ENCODE measurements at places on chromosomes 1 and 21. TPM values are rescaled to one million over a fixed set of nuclear protein-coding genes. Genes with fewer than 3 reads are reported as not detected.

The PDZK1IP1 gene
- polyA plus RNA-seq: 1.7 TPM

The NBPF10 gene
- polyA plus RNA-seq: 1.3 TPM

The CDK18 gene
- 18.9 TPM for polyA plus RNA-seq

The FGR gene
- polyA plus RNA-seq: 4.8 TPM

The IL23R gene
- polyA plus RNA-seq: 0.10 TPM

The CD2 gene
- polyA plus RNA-seq: 0.50 TPM

The PCAT6 gene
- polyA plus RNA-seq: 1.4 TPM

The SLC44A5 gene
- 1.0 TPM for polyA plus RNA-seq

The DDAH1 gene
- polyA plus RNA-seq: 74.1 TPM

The DHDDS gene
- 36.3 TPM for polyA plus RNA-seq

- peak; percentile 49 for DNase-seq
Measured at GRCh38 chr1:64745181-64745985, 508 bp downstream of the RAVER2 start.

DNA sequence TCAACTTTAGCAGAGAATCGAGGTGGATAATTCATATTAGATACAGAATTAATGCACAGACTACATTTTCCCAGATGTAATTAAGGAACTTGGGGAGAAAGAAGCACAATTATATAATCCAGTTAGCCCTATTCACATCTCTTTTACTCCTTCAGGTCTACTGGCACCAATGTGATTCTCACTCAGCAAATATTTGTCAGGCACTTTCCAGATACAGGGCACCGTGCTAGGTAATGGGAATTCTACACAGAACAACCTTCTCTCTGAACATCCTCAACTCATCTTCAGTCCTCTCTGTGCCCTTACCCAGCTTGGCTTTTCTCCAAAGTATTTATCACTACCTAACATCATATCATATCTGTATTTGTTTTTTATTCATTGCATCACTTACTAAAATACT, 15.6 kb upstream of the PROX1 start:
- no peak for DNase-seq

GRCh38 chr1:172697534-172698002, 38.7 kb downstream of the FASLG start:
- no peak for DNase-seq

GRCh38 chr1:84269306-84269705, 32.2 kb upstream of the SAMD13 start:
- no peak for DNase-seq

DNA sequence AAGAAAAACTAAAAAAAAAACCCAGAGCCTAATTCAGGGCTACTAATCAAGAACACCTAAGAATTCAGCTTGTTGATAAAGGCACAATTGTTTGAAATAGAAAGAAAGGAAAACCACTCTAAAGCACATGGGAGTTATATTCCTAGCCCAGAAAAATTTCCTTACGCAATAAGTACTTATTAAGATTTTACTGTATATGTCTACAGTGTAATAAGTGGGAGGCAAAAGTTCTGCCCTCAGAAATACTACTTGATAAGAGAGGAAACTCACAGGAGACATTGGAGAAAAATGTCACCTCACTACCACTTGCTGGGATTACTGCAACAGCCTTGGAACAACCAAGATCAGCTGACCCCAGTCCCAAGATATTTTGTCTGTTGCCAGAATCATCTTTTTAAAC, 66.1 kb downstream of the IARS2 start:
- DNase-seq: no peak

GRCh38 chr1:158255656-158256055, 1.4 kb downstream of the CD1A start:
- no peak for DNase-seq

DNA sequence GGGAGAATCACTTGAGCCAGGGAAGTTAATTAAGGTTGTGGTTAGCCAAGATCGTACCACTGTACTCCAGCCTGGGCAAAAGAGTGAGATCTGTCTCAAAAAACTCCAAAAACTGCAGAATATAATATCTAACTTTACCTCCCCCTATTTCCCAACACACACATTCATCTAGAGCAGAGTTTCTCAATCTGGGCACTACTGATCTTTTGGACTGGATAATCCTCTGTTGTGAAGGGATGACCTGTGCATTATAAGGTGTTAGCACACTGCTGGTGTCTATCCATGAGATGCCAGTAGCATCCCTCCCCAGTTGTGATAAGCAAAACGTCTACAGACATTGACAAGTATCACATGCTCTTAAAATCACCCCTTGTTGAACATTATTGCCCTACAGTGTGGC, 61.8 kb downstream of the RGS13 start:
- DNase-seq: no peak

DNA sequence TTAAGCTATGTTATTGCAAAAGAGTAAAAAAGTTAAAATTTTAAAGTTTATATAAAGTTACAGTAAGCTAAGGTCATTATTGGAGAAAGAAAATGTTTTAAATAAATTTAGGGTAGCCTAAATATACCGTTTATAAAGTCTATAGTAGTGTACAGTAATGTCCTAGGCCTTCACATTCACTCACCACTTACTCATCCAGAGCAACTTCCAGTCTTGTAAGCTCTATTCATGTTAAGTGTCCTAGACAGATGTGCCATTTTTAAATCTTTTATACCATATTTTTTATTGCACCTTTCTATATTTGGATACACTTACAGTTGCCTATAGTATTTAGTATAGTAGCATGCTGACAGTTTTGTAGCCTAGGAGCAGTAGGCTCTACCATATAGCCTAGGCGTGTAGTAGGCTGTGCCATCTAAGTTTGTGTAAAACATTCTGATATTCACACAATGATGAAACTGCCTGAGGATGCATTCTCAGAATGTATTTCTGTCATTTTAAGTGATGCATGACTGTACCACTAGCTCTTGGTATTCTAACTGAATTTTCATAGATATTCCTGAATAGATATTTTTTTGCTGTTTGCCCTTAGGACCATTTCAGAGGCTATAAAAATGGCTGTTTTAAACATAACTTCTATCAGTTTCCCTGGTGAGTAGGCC, 26.8 kb downstream of the PPP2R5A start:
- no peak for DNase-seq

- no peak for DNase-seq
Measured at GRCh38 chr1:971751-972506, 5.6 kb downstream of the PLEKHN1 start.

DNA sequence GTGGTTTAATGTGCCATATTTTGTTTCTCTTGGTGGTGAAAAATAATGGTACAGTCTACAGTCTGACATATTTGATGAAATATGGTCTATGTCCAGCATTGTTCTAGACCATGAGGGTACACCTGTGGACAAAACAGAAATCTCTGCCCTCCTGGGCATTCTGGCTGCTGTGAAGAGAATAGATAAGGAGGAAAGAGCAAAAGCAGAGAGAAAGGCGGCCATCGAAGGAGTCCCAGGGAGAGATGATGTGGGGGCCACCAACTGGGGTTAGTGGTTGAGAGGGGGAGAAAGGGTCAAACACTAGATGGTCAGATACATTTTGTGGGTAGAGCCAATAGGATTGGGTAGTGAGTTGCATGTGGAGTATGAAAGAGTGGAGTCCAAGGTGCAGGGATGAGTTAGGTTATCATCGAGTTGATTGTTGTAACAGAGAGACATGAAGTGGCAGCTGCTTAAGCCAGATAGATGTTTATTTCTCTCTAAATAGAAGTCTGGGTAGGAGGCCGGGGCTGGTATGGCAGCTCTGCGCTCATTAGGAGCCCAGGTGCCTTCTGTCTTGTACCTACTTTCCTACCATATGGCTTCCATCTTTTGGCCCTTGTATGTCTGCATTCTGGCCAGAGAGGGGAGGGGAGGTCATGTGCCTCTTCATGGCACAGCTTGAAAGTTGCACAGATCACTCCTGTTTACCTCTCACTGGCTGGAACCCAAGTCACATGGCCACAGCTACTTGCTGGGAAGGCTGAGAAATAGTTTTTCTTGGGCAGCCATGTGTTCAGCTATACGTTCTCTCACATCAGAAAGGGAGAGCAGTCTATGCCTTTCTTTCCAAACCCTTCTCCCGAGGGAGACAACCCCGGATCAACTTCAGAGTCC, 13.0 kb downstream of the UBE4B start:
- no peak for DNase-seq

DNA sequence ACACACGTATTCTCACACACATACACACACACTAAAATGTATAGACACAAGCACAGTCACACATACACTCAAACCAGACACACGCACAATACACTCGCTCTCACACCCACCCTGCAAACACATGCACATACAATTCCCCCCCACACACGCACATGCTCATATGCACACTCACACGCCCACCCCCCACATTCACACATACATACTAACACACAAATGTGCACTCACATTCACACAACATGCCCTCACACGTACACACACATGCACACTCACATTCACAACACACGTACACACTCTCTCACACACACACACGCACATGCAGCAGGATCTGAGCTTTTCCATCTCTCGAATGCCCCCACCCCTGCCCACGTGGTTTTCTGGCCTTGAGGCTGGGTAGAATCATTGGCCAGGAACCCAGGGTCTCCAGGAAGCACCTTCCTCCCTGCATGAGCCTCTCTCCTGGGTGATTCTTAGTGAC, 589.7 kb downstream of the PTPRU start:
- no peak for DNase-seq

DNA sequence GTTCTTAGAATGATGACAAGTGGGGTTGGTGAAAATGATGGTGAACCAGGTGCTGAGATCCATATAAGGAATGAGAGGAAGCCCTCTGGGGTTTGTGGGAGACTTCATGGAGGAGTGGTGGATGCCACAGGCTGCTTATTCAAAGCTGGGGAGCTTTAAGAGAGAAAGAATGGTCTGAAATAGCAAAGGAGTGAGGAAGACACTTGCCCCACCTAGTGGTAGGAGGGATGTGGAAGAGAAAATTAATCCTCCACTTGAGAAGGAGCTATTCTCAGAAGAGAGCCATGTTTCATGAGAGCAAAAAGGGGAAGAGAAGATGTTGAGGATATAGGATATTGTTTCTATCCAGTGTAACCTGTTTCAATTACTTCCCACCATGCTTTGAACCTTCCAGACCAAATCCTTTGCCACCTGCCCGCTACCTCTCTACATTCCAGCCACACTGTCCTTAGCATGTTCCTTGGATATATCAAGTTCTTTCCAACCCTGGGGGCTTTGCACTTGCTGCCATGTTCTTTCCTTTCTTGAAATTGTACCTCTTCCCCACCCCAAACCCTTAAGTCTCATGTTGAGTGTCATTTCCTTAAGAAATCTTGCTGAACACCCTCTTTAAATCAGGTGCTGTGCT, 19.6 kb upstream of the ZNF648 start:
- no peak for DNase-seq

GRCh38 chr1:2257245-2257627, 29.1 kb downstream of the SKI start:
- DNase-seq: no peak

DNA sequence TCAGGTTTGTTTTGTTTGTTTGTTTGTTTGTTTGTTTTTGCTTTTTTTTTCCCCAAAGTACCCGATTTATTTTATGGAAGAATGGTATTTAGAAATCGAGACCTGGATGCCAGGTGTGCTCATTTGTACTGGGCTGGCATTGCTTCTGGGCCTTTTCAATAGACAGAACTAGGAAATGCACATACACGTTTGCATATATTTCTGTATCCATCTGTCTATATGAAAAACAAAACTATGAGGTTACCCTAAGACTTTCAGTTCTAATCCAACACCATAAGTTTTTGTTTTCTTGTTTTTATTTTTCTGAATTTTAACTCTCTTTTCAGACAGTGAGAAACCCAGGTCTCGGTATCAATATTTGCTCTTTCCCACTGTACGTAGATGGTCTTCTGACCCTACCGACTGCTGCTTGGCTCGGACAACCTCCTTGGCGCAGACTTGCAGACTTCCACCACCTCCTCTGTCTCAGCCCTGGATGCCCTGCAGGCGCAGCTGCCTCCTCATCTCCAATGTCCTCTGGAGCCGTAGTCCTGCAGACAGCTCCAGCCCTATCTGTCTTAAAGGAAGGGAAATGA, 171.7 kb downstream of the NEK7 start:
- no peak for DNase-seq

GRCh38 chr1:22876359-22877111, 96.1 kb downstream of the LACTBL1 start:
- DNase-seq: no peak

GRCh38 chr1:31919591-31919990, 18.6 kb downstream of the PTP4A2 start:
- no peak for DNase-seq

- DNase-seq: no peak
Measured at GRCh38 chr21:25750085-25750484, 15.3 kb downstream of the GABPA start.

DNA sequence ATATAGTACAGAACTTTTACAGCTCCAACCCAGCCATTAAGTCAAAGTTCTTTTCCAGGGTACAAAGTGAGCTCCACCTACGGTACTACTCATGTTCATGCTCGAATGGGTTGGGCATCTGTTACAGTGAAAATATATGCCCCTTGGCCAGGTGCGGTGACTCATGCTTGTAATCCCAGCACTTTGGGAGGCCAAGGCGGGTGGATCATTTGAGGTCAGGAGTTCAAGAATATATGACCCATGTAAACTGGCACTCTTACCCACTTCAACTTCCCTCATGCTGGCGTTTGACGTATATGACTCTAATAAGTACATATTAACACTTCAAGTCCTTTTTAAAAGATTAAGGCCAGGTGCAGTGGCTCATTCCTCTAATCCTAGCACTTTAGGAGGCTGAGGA, 71.3 kb upstream of the PKN2 start:
- DNase-seq: no peak

DNA sequence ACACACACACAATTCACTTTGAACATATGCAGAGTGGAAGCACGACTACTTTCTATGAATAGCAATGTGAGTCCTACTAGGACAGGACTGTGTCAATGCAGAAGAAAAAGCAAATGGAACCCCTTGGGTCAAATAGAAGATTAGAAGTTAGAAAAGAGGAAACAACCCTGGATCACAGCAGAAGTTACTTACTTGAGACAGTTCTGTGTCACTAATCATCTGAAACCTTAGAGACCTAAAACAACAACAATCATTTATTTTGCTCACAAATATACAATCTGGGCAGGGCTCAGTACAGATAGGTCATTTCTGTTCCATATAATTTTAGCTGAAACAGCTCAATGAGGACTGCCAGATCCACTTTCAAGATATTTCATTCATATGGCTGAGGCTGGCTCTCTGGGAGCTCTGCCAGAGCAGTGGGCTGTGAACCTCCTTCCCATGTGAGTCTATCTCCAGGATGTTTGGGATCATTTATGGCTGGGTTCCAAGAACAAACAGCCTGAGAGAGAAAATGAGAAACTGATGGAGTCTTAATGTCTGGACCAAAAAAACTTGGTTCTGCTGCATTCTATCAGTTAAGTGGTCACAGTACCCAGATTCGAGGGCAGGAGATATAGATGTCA, 42.5 kb upstream of the IL10 start:
- peak; percentile 49 for DNase-seq

All from right lung (tissue), 10 donors.